Nucleus accumbens (tissue), 56 donors: ENCODE measurements at places on chromosomes 7 and 10.

GRCh38 chr7:149787428-149788299 is 14.3 kb upstream of the ZNF467 start:
- DNase-seq = no peak

DNA sequence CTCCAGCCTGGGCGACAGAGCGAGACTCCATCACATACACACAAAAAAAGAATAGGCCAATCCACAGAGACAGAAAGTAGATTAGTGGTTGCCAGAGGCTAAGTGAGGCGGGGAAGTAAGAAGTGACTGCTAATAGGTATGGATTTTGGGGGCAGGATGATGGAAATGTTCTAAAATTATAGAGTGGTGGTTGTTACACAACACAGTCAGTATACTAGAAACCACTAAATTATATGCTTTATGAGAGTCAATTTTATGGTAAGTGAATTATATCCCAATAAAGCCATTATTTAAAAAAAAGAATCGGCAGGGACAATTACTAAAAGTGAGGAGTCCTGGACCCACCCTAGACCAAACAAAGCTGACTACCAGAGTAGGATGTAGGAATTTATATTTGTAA is 24.3 kb downstream of the DENND2A start:
- DNase-seq = no peak

GRCh38 chr7:106623853-106624252 is 37.1 kb downstream of the CCDC71L start:
- DNase-seq = no peak

- no peak for DNase-seq
Observed at GRCh38 chr10:22959950-22960349, 32.1 kb downstream of the ARMC3 start.

- DNase-seq = no peak
Observed at GRCh38 chr7:20298486-20298901, 32.2 kb upstream of the ITGB8 start.

- no peak for DNase-seq
Observed at GRCh38 chr10:122291739-122292138, 20.6 kb downstream of the BTBD16 start.

DNA sequence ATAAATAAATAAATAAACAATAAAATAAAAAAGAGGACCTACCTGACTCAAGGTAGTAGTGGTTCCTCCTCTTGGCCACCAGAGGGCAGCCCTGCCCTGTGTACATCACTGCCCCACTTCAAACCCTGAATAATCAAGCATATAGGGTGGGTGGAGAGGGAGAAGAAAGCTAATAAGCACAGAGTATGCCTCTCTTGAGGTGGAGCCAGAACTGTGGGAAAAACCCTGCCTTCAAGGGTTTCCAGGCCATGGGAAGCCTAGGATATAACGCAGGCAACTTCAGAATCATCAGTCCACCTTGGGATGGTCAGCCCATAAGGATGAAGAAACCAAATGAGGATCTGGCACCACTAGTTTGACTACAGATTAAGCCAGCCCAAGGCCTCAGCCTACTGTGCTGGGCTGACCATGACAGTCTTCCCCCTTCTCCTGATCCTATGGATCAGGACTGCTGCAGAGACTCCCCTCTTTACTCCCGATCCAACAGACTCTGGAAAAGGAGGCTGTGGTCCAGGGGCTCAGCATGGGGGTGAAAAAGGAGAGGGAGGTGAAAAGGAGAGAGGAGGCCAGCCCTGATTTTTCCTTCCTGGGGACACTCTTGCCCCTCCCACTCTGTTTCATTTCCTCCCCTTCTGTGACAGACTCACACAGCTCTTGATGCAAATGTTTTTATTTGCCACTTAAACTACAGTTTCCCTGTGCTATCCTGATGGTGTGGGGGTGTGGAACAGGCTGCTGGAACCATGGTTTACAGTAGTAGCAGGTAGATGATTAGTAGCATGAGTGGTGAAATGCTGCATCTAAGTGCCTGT is 10.1 kb downstream of the AVPI1 start:
- DNase-seq = no peak

GRCh38 chr7:36045326-36045725 is 107.7 kb upstream of the EEPD1 start:
- no peak for DNase-seq

DNA sequence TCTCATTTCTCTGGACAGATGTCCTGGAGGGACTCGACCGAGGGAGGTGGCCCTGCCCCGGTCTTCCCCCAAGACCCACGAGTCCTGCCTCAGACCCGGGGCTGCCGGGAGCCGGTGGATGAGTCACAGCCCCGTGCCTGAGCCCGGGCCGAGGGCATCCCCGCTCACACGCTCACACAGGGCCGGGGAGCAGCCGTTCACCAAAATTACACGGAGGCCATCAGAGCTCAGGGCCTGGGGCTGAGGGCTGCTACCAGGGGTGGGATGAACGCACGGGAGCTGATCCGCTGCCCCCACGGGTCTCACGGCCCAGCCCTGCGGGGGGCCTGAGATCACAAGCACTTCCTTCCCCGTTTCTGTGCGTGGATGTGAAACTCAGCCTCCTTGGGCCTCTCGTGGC is 17.5 kb downstream of the FAM20C start:
- DNase-seq = no peak

- no peak for DNase-seq
Observed at GRCh38 chr7:235576-236395, 43.4 kb downstream of the FAM20C start.

DNA sequence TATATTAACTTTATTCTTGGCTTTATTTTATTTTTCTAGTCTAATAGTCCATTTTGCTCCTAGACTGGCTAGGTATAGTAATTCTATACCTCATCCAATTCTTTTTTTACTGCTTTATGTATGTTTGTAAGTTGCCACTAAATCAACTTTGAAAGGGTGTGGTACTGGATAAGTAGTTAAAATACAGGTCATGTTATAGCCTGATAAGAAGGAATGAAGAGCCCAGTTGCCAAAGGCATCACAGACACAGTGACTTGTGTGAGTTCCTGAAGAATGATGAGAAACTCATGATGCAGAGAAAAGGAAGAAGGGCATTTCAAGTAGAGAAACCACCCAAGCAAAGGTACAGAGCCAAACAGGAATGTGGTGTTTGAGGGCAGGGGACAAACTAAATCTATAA is 27.3 kb downstream of the NAPEPLD start:
- DNase-seq = no peak

DNA sequence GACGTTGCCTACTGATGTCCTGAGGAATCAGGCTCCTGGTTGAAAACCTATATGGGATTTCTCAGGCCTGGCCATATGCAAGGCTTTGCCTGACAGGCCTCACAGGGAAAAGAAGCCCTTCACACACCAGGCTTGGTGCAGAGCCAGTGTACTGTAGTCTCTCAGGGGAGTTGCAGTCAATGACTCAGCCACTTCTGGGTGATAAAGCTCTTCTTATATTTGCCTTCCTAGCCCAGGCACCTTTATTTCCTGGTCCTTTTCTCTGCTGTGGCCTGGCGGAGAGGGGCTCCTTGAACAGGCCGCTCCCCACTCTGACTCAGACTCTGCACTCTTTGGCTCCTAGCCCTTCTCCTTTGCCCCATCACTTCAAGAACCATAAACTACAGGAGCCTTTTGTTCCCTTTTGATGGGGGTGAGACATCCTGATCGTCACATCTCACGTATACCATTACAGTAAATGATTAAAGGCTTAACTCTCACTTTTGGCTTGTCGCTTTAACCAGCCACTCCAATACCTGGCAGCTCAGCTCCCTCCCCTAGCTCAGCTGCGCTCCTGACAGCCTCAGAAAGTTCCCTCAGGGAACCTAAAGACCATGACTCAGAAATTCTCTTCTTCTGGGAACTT is 33.5 kb downstream of the DPY19L1 start:
- no peak for DNase-seq

DNA sequence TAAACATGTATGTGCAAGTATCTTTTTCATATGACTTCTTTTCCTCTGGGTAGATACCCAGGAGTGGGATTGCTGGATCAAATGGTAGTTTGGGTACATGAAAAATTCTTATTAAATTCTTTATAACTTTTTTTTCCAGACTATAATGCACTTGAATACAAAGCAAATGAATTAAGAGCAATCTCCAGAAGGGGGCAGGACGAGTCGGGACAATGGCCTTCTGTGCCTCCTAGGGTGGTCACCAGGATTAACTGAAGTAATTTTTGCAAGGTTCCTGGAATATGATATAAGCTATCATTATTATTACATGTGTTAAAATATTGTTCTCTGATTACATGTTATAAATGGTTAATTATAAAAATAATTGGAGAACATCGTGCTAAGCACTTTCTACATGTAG is 127.2 kb downstream of the PPP1R17 start:
- no peak for DNase-seq

- no peak for DNase-seq
Observed at GRCh38 chr10:75860009-75860408, 428.6 kb downstream of the LRMDA start.

GRCh38 chr7:150745086-150745485 is 7.9 kb downstream of the GIMAP5 start:
- no peak for DNase-seq

GRCh38 chr7:26688388-26688787 is 176.0 kb downstream of the SKAP2 start:
- DNase-seq = no peak

GRCh38 chr7:139908792-139909191 is 79.7 kb downstream of the TBXAS1 start:
- DNase-seq = no peak

GRCh38 chr10:101189461-101190401 is 39.5 kb downstream of the LBX1 start:
- no peak for DNase-seq

DNA sequence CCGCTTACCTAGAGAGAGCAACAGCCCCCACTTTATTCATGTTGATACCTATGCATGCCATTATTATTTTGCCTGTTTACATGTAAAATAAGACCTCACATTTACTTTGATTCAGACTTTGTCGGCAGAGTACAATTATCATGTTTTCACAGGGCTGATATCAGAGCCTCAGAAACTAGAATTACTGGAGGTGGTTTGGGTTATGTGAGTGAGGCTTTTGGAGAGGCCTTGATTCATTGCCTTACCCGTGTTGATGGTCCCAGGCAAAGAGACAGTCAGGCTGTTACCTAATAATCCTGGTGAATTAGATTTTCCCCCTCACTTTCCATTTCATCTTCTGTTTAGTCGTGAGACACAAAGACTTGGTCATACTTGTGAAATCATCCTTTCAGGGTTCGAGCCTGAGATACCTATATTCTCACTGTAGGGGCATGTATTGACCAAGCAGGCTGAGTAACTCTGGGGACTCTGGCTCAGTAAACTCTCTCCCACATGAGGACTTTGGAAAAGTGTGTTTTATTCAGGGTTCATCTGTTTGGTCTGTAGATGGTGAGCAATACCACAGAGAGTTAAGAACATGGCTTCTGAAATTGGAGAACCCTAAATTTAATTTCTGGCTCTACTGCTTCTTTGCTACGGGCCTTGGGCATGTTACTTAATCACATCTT is 150.9 kb downstream of the CELF2 start:
- no peak for DNase-seq

DNA sequence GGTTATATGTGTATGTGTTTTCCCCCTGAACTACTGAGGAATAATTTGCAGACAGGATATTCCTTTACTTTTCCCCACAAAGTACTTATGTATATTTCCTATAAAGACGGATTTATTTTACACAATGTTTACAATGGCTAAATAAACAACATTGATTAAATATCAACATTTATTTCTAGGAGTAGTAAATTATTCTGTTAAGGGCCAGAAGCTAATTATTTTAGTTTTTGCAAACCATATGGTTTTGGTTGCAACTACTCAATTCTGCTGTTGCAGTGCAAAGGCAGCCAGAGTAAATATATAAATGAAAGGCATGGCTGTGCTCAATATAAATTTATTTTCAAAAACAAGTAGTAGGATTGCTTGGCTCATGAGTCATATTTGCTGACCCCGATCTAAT is 907.1 kb upstream of the MBL2 start:
- no peak for DNase-seq

- DNase-seq = no peak
Observed at GRCh38 chr10:46326971-46327370, 40.2 kb downstream of the ANTXRL start.

GRCh38 chr7:128591705-128592104 is 80.4 kb upstream of the GARIN1A start:
- no peak for DNase-seq

DNA sequence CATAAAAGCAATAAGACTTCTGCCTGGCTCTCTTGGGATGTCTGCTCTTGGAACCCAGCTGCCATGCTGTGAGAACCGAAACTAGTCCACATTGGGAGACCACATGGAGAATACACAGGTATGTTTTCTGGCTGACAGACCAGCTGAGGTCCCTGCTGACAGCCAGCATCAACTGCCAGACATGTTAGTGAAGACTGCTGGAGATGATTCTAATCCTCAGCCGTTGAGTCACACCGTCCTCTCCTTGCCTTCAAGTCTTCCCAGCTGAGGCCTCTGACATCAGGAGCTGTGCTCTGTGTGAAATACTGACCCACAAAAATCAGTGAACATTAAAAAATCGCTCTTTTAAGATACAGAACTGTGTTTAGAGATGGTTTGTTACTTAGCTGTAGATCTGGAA is 36.9 kb upstream of the AGR2 start:
- no peak for DNase-seq

- DNase-seq = no peak
Observed at GRCh38 chr7:86665669-86666068, 22.0 kb downstream of the GRM3 start.

DNA sequence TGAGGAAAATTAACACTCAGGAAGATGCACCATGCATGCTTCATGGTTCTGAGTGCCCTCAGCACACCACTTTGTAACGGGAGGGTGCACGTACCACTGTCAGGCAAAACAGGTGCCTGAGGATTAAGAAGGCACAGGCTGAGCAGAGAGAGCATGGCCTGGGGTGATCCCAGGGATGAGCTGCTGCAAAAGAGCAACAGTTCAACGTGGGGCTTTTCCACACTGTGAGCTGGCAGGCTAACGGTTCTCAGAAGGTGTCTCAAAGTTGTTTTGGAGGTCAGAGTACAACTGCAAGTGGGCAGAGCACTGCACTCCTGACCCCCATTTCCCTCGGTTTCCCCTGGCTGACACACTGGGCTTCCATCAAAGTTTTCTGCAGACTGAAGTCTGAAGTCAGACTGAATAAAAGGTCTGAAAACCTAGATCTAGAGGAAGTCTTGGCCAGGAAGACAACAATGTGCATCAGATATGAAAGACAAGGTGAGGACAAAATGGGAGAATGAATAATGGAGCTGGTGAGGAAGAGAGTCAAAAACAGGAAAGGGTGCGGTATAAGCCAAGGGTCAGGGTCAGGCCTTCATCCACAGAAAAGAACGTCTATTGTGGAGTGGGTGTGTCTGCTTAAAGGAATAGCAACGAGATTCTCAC is 20.5 kb downstream of the ZNF438 start:
- DNase-seq = no peak

DNA sequence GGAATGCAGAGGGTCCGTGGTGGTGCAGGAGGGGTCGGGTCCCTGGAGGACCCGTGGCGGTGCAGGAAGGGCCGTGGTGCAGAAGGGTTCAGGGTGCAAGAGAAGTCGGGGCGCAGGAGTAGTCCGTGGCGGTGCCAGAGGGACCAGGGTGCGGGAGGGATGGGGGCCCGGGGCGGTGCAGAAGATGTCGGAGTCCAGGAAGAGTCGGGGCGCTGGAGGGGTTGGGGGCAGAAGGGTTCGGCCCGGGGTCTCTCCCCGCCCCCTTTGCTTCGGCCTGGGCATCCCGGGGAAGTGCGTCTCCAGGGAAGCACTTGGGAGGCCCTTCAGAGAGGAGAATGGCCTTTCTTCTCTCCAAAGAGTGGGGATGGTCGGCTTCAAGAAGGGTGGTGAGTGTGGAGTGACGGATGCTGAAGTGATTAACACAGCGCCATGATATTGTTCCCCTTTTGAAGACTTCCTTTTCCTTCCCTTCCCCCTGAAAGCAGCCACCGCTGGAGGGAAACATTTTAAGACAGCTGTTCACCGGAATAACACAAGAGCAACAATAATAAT is 997 bp downstream of the WDR37 start:
- DNase-seq = no peak

- DNase-seq = no peak
Observed at GRCh38 chr7:148754912-148755311, 56.2 kb downstream of the CUL1 start.
